Stimulated activated CD4-positive, alpha-beta T cell treated with anti-CD3 and anti-CD28 coated beads, Interleukin-1b, Interleukin-23, amount 100 ng/mL, for 1 hour (primary cell): ENCODE measurements at places on chromosomes 4 and X.

DNA sequence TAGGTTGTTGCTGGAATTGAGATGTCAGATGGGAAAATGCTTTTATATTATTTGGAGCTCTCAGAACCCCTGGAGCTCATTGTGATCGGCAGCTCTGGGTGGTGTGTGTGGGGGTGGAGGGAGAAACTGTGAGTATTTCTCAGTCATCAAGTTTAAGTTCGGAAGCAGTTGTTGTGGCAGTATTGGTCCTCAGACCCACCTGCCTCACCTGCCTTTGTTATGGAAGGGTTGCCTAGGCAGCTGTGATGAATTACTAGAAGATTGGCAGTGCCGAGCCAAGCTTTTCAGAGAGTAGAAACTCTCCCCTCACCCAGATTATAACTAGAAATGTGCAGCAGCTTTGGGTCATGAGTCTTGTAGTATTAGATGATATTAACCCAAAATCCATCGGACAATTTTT, 9.5 kb downstream of the IGSF1 start:
- no peak for DNase-seq

DNA sequence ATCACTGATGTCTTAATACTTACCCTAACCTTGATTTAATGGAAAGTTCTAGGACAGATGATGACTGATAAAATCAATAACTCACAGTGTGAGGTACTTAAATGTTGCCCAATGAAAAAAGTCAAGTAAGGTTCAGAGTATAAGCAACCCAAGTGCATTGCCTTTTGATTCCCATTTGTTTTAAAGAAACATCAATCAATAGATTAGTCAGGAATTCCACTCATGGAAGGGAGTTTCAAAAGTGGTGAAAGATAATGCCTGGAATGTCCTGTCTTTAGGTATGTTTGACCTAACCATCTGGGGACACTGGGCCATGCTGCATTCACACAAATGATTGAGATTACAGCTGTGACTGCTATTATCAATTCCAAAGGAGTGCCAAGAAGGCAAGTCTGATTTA, 259.7 kb downstream of the PPARGC1A start:
- DNase-seq, result no peak

GRCh38 chrX:119399772-119400101, 601 bp downstream of the SLC25A43 start:
- DNase-seq, result no peak

GRCh38 chr4:8867624-8868320, 3.9 kb downstream of the HMX1 start:
- DNase-seq, result no peak

- DNase-seq, result no peak
Observed at GRCh38 chrX:31353095-31353494, 281.3 kb upstream of the FTHL17 start.

DNA sequence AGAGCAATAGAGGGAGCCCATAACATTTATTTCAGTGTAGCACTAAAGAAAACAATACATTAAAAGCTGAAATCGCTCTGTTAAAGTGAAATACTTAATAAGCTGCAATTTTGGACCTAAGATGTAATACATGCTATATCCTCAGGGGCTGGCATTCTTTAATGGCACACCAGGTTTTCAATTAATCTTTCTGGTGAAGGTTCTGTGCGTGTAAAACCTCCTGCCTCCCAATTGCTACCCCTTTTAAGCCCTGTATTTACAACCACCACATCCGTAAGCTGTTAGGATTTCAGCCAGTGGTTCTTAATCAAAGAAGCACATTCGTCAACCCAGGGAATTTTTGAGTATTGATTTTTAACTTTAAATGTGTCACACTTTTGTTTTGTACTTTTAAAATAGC, 7.6 kb upstream of the COMMD8 start:
- no peak for DNase-seq

GRCh38 chrX:15475486-15475885, 17.6 kb downstream of the PIR start:
- no peak for DNase-seq

DNA sequence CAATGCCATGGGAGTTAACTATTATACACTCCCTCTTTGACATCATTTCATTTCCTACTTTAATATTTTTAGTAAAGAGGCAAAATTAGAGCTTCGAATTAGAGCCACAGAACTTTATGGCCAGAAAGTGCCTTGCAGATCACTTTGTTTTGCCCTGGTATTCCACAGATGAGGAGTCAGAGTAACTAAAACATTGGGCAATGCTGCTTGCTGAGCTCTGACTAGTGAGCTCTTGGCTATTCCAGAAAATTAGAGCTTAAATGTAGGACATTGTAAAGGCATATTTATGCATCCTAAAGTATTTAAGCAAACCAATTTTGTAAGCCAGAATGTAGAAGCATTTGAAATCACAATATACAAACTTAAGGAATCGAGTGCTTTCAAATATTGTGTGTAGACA, 6.3 kb upstream of the ZNF827 start:
- no peak for DNase-seq

- no peak for DNase-seq
Observed at GRCh38 chr4:6688879-6689505, 4.7 kb upstream of the S100P start.

- DNase-seq, result no peak
Observed at GRCh38 chr4:163600727-163601126, 106.2 kb downstream of the TMA16 start.

GRCh38 chrX:69396916-69397315, 107.2 kb upstream of the NALF2 start:
- no peak for DNase-seq
